Psoas muscle (tissue), 8 donors: ENCODE measurements at places on chromosomes 4 and X.

- no peak for DNase-seq
Observed at GRCh38 chr4:126954537-126955291, 678.0 kb upstream of the INTU start.

DNA sequence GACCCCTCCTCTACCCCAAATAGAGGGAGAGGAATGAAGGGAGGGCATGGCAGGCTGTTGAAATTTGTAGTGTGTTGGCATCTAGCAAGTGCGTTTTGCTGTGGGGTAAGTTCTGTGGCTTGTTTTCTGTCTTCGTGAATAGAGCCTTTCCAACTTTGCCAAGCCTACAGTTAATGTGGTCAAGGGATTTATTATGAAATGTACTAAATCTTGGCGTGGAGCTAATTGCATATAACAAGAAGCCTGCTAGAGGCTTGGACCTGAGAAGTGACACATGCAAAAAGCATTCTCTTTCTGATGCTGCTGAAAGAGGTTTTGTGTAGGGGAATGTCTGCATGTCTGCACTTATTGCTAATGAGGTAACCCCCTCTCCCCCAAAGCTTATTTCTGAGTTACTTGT lies 132.2 kb downstream of the BMPR1B start:
- no peak for DNase-seq

GRCh38 chr4:161988946-161989345 lies 174.9 kb downstream of the FSTL5 start:
- no peak for DNase-seq

- DNase-seq: peak; percentile 4
Observed at GRCh38 chr4:3254302-3255131, 5.6 kb downstream of the MSANTD1 start.

- DNase-seq: no peak
Observed at GRCh38 chr4:37740546-37740945, 54.4 kb upstream of the RELL1 start.

- no peak for DNase-seq
Observed at GRCh38 chr4:98604723-98605122, 53.7 kb downstream of the TSPAN5 start.

- no peak for DNase-seq
Observed at GRCh38 chr4:74440356-74440755, 4.6 kb upstream of the AREG start.

DNA sequence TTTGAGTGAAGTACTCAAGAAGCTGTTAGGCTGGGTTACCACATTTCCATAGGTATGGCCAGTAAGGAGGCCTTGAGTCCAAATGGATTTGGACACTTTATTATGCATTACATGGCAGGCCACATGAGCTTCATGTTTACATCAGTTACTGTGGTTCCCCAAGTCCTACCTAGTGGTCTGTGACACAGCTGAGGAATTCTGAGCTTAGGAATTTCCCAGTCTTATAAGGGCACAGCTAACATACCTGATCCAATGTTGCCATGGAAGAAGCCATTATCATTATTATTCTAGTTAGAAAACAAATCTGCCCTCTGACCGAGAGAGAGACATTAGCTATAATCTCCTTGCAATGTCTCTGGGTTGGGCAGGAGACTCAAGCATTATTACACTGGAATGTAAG lies 174.4 kb upstream of the NUDT10 start:
- no peak for DNase-seq

- DNase-seq: no peak
Observed at GRCh38 chr4:185346975-185347601, 48.6 kb downstream of the LRP2BP start.
